Naive thymus-derived CD4-positive, alpha-beta T cell (primary cell): ENCODE measurements at places on chromosomes 6 and 20. TPM values are rescaled to one million over a fixed set of nuclear protein-coding genes. Genes with fewer than 3 reads are reported as not detected.

DNA sequence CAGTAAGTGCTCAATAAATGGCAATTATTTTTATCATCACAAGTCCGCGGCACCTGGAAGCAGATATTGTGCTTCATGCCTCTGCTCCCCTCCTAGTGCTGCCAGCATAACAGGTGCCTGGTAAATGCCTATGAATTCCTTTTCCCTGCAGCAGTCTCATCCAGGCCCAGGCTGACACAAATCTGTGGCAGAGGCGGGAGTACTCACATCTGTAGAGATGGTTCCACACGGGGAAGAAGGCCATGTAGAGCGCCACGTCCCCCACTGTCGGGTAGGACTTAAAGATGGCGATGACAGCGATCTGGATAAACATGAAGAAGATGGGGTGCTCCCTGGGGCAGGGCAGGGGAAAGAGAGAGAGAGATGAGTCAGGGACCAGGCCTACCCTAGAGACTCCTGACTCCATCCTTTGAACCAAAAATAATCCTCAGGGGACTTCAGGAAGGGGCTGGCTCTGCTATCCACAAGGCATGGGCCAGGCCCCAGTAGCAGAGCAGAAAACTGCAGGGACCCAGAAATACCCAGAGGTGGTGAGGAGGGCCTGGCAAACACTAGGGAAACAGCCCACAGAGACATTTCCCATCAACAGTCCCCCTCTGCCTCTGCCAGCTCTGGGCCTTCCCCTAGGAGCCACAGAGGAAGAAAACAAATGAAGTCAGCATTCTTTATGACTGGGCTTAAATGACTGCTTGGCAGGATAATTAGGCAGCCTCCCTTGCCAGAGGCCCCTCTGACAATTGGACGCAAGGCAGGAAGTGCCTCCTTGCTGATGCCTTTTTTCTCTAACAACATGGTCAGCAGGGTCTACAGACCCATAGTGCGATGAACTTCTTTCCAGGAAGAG lies 23.0 kb downstream of the MAP1LC3A start:
- no peaks in the 10 kb centered on the region for H3K27me3 ChIP-seq
- no peak overlapping the region for H3K27ac ChIP-seq
- H3K4me3 ChIP-seq: no peak overlapping the region
- H3K36me3 ChIP-seq: no peaks in the 10 kb centered on the region

MARCKS gene
- total RNA-seq: 7.6 TPM

GRCh38 chr20:42915081-42915480 lies 274.6 kb downstream of the PTPRT start:
- H3K36me3 ChIP-seq: no peaks in the 10 kb centered on the region
- no peak overlapping the region for H3K4me3 ChIP-seq
- no peak overlapping the region for H3K27ac ChIP-seq
- no peaks in the 10 kb centered on the region for H3K27me3 ChIP-seq
- H3K4me1 ChIP-seq: no peaks in the 10 kb centered on the region

DNA sequence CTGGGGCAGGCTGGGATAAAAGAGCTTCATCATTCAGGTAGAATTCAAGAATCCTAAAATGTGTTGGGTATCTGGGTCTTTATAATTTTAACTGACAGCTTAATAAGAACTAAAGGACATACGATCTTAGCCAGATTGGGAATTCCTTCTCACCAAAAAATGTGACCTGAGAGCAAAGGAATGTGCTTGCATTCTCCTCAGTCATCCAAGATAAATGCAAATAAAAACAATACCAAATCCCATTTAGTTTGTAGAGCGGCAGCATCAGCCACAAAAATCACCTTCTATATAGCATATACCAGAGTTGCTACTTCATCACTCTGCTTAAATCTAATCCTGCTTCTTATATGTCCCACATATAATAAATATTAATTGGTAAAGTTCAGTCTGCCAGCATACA lies 16.9 kb downstream of the USP49 start:
- no peaks in the 10 kb centered on the region for H3K4me1 ChIP-seq
- no peak overlapping the region for H3K4me3 ChIP-seq
- H3K27me3 ChIP-seq: no peaks in the 10 kb centered on the region
- no peak for DNase-seq
- no peaks in the 10 kb centered on the region for H3K36me3 ChIP-seq
- no peak overlapping the region for H3K27ac ChIP-seq

TNFRSF6B gene
- not detected for total RNA-seq

DNA sequence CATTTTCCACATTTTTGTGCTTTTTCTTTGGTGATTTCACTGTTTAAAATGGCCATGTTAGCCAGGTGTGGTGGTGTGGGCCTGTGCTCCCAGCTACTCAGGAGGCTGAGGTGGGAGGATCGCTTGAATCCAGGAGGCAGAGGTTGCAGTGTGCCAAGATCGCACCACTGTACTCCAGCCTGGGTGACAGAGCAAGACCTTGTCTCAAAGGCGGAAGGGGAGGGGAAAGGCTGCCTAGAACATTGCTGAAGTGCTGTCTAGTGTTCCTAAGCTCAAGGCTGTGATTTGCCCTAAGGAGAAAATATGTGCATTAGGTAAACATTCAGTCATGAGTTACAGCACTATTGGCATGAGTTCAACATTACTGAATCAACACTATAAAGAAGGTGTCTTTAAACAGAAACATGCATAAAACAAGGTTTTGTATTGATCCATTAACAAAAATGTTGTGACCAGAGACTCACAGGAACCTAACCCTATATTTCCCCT lies 14.0 kb downstream of the ZC2HC1B start:
- no peak overlapping the region for H3K27ac ChIP-seq
- no peaks in the 10 kb centered on the region for H3K4me1 ChIP-seq
- DNase-seq: no peak
- no peaks in the 10 kb centered on the region for H3K36me3 ChIP-seq

DNA sequence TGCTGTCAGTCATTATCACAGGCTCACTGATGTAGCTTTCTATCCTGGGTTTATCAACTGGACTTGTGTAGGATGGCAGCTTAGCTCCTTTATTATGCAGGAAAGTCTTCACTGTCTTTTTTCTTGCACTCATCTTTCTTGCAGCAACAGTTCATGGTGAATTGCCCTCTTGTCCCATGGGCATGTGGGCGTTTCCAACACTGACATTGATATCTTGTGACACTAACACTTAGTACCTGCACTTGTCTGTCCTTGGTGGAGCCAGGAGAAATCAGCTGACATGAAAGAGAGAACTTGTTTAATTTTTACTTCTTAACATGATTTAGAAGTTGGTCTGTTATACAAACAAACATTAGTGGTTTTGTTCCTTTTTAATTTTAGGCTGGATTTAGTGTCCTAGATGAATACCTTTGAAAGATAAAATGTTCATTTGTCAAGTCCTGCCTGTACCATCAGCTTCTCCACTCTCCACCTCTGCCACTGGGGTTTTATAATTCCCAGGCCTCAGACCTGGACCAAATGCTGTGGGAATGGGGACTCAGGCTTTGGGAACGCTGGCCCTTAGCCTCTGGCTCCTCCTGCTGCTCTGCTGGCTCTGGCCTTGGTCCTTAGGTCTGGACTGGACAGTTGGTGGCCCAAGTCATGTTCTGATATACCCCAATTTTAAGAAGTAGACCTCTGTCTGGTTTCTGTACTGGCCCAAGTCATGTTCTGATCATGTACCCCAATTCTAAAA lies 161.0 kb upstream of the LAMP5 start:
- no peak for DNase-seq
- no peak overlapping the region for H3K4me3 ChIP-seq
- H3K4me1 ChIP-seq: no peaks in the 10 kb centered on the region
- no peaks in the 10 kb centered on the region for H3K36me3 ChIP-seq

DNA sequence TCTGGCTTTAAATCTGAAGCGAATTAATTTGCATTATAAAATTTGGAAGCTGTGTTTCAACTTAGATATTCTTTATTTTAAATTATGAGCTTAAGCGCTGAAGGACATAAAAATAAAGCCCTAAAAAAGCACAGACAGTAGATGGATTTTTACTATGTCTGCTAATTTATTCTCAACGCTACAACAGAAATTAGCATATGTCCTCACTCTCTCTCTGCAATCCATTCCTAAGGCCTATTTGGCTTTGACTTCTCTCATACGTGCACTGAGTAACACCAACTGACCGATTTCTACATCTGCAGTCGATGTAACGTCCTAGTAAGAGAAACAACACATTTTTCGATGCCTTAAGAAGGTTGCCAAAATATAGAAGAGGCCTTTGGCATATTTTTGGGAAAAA lies 23.7 kb downstream of the HEBP2 start:
- no peak for DNase-seq
- H3K27ac ChIP-seq: no peak overlapping the region
- no peak overlapping the region for H3K4me3 ChIP-seq
- no peaks in the 10 kb centered on the region for H3K27me3 ChIP-seq
- H3K36me3 ChIP-seq: no peaks in the 10 kb centered on the region

DNA sequence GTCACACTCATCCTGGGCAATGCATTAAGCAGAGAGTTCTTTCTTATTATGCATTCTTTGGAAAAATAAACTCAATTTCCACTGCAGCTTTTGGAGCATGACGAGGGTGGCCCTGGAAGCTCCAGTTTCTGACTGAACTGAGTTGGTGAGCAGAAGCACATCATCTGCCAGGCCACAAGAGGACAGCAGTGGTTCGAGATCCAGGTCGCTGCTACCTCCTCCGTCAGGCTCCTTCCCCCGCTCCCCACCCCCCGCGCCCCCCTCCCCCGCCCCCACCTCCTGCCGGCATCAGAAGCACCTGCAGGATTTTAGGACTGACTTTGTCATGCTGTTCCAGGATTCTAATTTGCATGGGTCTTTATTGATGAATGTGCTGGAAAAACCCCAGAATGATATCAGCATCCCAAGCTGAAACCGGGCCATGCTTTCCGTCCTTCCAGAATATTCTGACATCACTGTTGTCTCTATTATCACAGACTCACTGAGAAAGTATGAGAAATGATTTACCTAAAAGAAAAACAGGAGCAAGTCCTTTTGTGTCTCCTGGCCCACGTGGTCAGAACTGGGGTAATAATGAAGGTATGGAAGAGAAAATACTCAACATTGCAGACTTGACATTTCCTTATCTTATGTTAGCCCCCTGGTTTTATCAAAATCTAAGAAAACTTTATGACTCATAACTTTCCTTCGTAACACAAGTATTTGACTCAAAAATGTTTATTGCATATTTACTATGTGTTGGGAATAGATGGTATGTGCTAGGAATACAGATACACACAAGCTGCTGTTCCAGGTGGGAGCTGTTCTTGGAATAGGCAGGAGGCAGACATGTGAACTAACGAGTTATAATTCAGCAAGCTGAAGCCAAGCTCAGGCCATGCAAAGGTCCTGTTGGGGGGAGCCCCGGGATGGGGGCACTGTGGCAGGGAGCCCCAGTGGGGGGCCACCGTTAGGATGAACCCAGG lies 220.2 kb upstream of the EXOC2 start:
- H3K4me3 ChIP-seq: no peak overlapping the region
- no peaks in the 10 kb centered on the region for H3K36me3 ChIP-seq
- H3K27ac ChIP-seq: no peak overlapping the region
- no peak for DNase-seq

- DNase-seq: no peak
These were observed 17.2 kb upstream of the MAS1L start for GRCh38 chr6:29504961-29505360.

DNA sequence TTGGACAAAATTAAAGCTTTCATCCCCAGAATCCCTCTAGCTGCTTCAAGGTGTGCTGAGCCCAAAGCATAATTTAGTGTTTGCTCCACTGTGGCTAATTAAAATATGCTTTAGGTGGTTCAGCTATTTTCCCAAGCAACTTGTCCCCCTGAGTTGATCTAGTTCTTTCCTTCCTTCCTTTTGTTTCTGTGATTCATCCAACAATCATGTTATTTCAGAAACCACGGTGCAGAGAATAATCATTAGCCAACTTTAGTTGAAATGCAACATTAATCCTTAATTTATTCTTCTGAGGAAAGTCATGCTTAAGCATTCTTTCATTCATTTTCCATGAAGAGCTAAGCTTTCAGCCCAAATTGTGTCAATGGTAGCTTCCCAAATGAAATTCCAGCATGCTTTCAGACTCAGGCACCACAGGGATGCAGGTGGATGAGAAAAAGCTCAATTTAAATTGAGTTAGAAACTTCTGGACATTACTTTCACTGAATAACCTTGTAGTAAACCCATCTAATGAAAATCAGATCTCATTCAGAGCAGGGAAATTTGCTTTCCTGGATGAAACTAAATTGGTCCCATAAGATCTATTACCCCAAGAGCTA lies 209.0 kb upstream of the NT5E start:
- no peak for DNase-seq
- no peak overlapping the region for H3K27ac ChIP-seq
- no peaks in the 10 kb centered on the region for H3K36me3 ChIP-seq

DNA sequence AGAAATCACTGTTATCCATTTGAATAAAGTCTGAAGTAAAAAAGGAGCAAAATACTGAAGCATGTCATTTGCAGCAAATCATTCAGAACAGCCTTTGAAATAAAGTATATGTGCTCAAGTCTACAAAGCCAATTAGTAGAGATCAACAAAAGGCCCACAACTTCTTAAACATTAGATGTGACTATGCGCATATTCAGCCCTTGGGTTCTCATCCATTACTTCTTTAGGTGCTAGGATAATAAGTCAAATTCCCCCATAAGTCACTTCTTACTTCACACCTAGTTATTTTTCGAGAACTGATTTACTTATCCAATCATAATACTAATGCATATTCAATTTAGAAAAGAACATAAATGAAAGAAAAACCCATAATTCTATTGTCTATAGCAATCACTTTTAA lies 31.0 kb downstream of the PHIP start:
- H3K27ac ChIP-seq: no peak overlapping the region
- H3K4me3 ChIP-seq: no peak overlapping the region
- H3K27me3 ChIP-seq: no peaks in the 10 kb centered on the region
- peaks cover 7% of the 10 kb centered on the region for H3K4me1 ChIP-seq

FRK gene
- 0.03 TPM for total RNA-seq

GRCh38 chr6:54722328-54722727 lies 124.2 kb upstream of the FAM83B start:
- no peaks in the 10 kb centered on the region for H3K36me3 ChIP-seq
- DNase-seq: no peak
- no peak overlapping the region for H3K27ac ChIP-seq
- no peaks in the 10 kb centered on the region for H3K4me1 ChIP-seq
- H3K4me3 ChIP-seq: no peak overlapping the region

DNA sequence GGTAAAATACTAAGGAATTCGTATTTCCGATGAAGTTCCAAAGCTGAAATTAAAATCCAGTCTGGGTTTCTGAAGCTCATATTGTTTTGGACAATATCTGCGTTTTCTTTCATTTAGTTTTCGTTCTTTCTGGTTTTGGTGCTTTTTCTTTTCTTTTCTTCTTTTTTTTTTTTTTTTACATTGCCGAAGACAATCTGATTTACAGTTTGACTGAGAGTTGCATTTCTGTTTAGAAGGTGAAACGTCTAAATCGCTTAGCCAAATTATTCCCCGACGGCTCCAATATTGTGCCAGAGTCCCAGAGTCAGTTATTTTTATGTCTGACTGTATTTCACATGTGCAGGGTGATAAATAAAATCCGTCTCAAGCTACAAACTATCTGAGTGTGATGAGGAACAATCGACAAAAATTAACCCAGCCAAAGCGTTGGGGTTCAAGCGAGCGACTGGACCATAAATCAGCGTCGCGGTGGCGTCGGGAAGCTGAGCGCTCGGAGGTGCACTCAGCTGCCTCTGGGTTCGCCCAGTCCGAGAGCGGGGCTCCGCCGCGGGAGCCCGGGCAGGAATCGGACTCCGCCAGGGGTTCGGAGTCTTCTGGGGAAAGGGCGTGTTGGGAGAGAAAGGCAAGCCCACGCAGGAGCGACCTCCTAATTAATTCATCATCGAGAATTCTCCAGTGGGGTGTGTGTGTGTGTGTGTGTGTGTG lies 8.2 kb upstream of the TBX18 start:
- no peak overlapping the region for H3K4me3 ChIP-seq
- H3K27ac ChIP-seq: no peak overlapping the region
- H3K27me3 ChIP-seq: peaks cover 8% of the 10 kb centered on the region
- H3K36me3 ChIP-seq: no peaks in the 10 kb centered on the region
- DNase-seq: no peak
- no peaks in the 10 kb centered on the region for H3K4me1 ChIP-seq

- H3K27ac ChIP-seq: no peak overlapping the region
- DNase-seq: no peak
- H3K4me3 ChIP-seq: no peak overlapping the region
- H3K27me3 ChIP-seq: no peaks in the 10 kb centered on the region
These were observed 128.1 kb downstream of the OPRM1 start for GRCh38 chr6:154167126-154167525.
